ENCODE measurements at places on chromosomes 2 and 18.

GRCh38 chr2:242056026-242056425 is 186.5 kb downstream of the RTP5 start:
- no peak for DNase-seq

DNA sequence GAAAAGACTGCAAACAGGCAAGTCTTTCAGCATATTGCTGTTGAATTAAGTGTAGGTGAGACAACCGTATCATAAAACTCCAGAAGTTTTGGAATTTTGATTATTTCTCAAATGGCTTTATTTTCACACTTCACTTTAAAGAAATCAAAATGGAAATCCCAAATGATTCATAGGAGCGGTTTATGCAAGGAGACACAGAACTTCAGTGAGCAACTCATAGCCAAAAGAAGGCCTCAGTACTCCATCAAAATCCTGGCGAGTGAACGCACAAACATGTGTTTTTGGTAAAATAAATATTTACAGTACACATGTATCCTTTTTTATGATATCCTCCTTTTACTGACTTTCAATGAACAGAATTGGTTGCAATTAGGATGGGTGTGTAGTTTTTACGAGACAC is 140.4 kb upstream of the APCDD1 start:
- DNase-seq, result no peak

DNA sequence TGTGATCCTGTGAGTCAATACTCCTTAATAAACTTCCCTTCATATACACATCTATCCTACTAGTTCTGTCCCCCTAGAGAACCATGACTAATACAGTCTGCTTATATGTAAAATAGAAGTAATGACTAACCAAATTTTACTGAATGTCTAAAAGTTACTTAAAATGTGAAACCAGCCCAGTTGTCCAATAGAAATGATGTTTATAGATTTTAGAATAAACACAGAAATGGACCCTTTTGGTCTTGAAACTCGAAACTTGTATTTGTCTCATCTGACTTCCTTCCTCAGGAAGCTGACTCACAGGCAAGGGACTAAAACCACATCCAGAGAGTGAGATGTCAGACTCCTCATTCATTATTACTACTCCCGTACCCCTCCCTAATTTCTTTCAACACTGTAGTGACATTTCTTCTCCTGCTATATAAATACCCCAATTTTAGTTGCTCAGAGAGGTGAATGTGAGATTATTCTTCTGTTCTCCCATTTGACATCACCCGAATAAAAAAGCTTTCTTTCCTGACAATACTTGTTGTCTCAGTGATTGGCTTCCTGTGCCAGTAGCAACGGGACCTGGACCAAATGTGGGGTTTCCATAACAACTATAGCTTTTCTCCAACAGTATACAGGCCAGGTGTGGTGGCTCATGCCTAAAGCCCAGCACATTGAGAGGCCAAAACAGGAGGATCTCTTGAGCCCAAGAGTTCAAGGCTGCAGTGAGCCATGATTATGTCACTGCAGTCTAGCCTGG is 486.0 kb downstream of the ERBB4 start:
- DNase-seq, result no peak

DNA sequence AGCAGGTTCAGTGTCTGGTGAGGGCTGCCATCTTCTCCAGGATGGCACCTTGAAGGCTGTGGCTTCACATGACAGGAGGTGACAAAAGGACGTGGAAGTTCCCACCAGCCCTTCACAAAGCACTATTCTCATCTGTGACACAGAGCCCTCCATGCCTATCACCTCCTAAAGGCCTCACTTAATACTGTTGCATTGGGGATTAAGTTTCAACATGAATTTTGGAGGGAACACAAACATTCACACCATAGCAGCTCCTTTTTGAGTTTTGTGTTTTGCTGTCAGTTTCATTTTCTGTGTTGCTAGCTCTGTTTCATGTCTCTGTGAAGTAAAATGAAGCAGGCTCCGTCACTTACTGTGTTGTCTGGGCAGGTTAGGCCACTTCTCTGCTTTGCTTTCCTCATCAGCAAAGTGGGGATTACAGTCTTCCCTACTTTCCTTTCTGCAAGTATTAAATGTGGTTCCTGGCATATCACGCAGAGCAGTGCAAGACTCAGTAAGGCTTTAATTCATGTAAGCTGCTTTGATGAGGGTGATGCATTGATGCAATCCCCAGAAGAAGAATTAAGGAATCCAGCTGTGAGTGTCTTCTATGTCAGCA is 31.6 kb downstream of the LIMS1 start:
- DNase-seq, result peak; percentile 7

- DNase-seq, result no peak
Observed at GRCh38 chr2:160512491-160512890, 18.9 kb upstream of the RBMS1 start.

- no peak for DNase-seq
Observed at GRCh38 chr2:27320958-27321543, 1.8 kb downstream of the MPV17 start.

GRCh38 chr2:135225781-135226180 is 173.7 kb downstream of the RAB3GAP1 start:
- DNase-seq, result no peak

- no peak for DNase-seq
Observed at GRCh38 chr2:21887881-21888280, 764.1 kb downstream of the TDRD15 start.

DNA sequence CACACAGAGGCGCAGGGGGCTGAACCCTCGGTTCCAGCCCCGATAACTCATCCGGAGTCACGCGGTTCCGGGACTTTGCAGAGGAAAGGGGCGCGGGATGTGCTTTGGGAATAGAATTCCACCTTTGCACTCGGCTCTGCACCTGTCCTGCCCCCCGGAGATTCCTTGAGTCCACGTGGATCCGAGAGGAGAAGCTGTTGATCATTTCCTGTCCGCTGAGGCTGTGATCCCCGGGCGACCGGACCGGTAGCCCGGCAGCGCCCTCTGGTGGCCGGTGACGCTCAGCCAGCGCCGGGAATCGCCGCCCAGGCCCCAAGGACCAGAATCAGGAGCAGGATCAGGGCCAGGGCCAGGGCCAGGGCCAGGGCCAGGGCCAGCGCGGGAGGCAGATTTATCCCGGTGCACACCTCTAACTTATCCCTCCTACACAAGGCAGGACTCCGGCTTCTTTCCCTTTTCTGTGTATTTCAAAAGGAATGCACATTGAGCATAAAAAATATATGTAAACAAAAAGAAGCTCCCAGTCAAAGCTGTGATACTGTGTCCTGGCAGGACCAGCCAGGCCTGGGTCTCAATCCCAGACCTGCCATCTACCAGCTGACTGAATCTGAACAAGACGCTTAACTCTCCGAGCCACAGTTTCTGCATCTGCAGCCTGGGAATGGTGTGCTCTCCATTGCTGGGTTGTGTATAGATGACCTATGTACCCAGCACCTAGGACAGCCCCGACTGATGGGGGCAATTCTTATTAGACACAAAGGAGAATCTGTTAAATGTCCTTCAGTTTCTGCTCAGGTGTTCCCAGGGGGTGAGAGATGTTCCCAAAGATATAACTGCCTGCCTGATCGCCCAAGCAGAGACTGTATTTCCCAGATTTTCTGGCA is 8.5 kb upstream of the SPATA3 start:
- DNase-seq, result peak; percentile 71

- DNase-seq, result no peak
Observed at GRCh38 chr18:79578396-79579260, 101.0 kb upstream of the CTDP1 start.

GRCh38 chr18:46950064-46950656 is 32.8 kb downstream of the KATNAL2 start:
- DNase-seq, result no peak

- no peak for DNase-seq
Observed at GRCh38 chr2:119947535-119947934, 65.3 kb upstream of the EPB41L5 start.

DNA sequence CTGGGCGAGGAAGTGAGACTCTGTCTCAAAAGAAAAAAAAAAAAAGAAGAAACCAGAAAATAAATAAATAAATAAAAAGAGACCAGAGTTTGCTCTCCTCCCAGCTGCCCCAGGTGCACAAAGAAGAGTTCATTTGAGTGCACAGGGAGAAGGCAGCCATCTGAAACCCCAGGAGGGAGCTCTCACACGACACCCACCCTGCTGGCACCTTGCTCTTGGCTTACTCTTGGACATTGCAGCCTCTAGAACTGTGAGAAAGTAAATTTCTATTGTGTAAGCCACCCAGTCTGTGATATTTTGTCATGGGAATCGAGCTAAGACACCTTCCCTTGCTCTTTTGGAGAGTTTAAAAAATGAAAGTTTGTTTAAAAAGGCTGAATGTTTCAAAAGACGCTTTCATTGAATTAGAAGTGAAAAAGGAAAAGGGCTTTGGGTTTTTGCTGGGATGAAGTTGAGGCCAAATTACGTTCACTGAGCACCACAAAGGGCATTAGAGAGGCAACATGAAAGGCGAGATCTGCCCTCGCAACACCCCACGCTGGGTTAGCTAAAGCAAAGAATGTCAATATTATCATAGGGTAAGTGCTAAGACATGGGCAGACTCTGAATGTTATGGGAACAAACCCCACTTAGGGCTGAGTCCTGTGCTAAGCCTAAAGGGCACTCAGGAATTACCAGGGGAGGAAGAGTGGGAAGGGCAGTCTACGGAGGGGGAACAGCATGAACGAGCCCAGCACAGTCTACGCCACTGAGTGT is 128.9 kb upstream of the RIOK3 start:
- no peak for DNase-seq

GRCh38 chr2:12007282-12007681 is 260.9 kb downstream of the LPIN1 start:
- no peak for DNase-seq

DNA sequence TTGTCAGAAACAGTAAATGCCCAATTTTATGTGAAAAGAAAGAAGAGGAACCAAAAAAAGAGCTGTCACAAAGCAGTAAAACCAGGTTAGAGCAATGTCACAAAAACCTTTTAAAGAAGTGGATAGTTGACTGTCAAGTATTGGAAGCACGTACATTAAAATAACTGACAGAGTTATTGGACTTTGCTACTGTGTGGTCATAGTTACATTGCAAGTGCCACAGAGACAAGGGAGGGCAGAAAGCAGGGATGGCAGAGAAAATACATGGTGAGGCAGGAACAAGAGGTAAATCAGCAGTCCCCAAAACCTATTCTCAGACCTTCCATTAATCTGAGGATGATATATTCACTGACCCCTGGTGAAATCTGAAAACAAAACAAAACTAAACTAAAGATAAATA is 116.3 kb downstream of the LRP1B start:
- DNase-seq, result no peak

GRCh38 chr2:239393388-239393940 is 7.4 kb downstream of the HDAC4 start:
- DNase-seq, result no peak

GRCh38 chr2:88615822-88616221 is 11.4 kb downstream of the EIF2AK3 start:
- DNase-seq, result no peak

DNA sequence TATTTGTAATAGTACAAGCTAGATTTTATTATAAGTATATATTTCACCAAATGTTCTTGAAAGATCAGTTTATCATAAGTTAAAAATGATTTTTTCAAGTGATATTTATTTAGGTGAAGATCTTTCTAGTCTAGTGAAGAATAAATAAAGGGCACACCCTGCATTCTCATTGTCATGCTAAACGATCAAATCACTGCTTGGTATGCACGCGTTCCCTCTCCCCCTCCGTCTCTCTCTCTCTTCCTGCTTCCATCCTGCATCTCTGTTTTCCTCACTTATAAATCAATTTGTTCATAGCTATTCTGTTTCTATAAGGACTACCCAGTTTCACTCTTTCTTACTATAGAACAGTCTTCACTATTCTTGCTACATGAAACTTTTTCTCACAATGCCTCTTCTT is 1067.4 kb downstream of the LRP1B start:
- no peak for DNase-seq

DNA sequence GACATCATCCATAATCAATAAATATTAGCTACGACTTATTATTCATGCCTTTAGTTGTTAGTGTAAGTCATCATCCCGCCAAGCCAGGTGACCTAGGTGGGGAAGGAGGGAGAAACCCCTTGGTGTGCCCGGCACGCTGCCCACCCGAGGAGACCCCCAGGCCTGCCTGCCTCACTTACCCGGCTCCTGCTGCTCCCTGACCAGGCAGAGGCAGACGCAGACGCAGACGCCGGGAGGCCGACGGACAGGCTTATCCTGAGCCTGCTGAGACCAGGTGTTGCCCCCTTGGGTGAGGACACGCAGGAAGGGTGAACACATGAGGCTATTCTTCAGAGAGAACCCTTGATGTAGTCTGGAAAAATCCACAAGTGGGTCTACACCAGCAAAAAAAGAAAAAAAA is 401.8 kb downstream of the GALR1 start:
- no peak for DNase-seq

DNA sequence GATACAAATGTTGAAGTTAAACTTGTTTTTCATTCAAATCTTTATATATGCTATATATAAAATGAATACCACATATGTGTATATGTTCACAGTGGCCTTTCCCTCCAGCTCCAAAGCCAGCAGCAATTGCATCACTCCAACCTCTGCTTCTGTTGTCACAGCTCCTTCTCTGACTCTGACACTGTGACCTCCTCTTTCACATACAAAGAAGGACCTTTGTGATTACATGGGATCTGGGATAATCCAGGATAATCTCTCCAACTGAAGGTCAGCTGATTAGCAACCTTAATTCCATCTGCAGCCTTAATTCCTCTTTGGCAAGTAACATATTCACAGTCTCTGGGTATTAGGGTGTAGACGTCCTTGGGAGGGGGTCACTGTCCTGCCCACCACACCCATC is 8.4 kb downstream of the FLACC1 start:
- no peak for DNase-seq

DNA sequence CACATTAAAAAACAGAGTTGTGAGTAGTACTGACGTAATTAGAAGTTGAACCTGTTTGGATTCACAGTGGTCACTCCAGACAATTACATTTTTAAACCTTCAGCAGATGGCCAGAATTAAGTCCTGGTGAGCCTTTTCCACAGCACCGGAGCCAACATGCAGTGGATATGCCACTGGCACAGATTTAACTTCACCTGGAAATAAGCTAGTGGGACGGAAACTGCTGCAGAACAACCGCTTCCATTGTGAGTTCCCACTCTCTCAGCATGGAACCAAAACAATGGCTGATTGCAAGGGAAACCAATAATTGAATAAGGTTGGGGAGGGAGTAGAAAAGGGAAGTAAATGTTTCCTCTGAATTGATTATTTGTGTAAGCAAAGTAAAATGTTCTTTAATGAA is 515.1 kb downstream of the STK39 start:
- DNase-seq, result no peak

- no peak for DNase-seq
Observed at GRCh38 chr2:49754381-49754780, 600.1 kb upstream of the FSHR start.
